ENCODE measurements at places on chromosomes 5 and 9.

DNA sequence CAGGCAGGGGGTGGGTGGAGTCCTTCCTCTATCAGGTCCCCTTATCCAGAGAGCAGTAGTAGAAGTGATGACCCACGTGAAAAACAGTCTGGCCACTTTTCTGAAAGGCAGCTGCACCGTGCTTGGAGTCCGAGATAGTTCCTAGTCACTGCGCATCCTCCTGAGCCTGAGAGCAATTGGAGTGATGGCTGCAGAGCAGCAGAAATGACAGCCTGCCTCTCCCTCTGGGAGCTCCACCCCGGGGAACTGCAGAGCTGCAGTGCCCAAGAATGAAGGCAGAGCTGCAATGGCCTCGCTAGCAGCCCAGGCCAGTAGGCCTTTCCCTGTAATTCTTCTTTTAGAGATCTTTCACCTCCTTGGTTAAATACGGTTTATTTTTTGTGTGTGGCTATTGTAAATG lies 82.6 kb downstream of the CETN3 start:
- DNase-seq = no peak

- no peak for DNase-seq
Observed at GRCh38 chr9:92463984-92464383, 18.3 kb downstream of the ASPN start.

DNA sequence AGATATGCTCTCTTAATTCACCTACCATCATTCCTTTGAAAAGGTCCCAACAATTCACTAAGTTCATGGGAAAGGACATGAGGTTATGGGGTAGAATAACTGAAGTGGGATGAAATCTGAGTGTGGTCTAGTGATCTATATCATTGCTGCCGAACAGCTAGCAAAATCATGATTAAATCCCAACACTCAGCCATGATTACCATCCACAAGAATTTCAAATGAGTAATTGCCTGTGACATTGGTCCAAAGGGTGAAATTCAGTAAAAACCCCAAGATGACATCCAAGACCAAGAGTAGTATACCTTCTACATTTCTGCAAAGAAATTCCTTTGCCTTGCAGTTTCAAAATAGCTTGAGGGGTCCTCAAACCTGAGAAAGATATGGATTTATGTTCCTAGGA lies 225.6 kb downstream of the SPOCK1 start:
- DNase-seq = no peak

DNA sequence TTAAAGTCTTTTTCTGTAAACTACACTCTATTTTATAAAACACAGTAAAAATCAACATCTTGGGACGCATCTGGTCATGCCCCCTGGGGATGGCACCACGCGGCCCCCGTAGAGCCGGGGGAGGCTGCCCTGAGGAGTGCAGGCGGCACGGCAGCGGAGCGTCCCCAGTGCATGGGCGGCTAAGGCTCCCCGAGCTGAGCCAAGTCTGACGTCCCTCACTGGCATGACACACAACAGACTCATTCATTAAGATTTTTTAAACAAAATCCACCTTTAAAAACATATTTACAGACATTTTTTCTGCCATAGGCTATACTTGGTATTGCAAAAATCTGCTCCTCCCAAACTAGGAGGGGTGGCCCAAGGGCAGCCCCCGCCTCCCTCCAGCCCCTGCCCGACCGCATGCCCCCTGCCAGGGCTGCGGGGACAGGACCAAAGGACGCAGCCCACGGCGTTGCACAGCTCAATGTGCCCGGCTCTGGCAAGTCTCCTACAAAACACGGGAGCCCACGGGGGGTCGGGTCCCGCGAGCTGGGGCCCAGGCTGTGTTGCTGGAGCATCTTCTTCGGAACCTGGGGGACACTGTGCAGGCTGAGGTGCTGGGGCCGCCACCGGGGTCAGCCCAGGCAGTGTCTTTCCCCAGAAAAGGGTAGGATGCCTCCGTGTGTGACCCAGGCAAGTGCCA lies 11.8 kb upstream of the SEC16A start:
- no peak for DNase-seq

- DNase-seq = no peak
Observed at GRCh38 chr9:32969270-32969669, 32.2 kb downstream of the APTX start.

GRCh38 chr5:135632798-135633197 lies 54.0 kb upstream of the CXCL14 start:
- no peak for DNase-seq

- no peak for DNase-seq
Observed at GRCh38 chr9:128168731-128169308, 8.8 kb downstream of the BBLN start.

DNA sequence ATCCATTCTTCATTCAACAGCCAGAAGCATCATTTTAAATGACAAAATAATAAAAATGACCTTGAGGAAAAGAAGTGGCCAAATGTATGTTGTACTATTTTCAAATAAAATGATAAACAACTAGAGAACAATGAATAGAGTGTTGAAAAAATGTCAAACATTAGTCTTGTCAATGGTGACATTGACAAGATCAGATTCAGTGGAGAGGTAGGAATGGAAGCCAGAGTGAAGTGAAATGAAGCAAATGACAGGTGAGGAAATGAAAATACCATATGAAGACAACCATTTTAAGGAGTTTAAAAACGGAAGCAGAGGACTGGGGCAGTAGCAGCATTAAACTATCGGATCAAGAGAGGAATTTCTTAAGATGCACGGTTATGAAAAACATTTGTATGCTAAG lies 38.2 kb upstream of the COX7C start:
- DNase-seq = no peak

DNA sequence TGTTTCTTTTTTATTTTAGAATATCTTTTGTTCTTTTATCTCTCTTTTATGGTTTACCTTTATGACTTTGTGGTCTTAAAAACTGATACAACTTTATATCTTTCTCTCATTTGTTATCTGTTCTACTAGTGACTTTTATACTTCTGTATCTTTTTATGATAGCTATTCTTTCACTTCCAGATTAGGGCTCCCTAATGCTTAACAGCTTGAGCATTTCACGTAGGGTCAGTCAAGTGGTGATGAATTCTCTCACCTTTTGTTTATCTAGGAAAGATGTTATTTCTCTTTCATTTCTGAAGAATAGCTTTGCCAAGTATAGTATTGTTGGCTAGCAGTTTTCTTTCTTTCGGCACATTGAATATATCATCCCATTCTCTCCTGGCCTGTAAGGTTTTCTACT lies 123.6 kb downstream of the NUDT12 start:
- no peak for DNase-seq

GRCh38 chr5:105903069-105903468 lies 1767.7 kb downstream of the EFNA5 start:
- DNase-seq = no peak

DNA sequence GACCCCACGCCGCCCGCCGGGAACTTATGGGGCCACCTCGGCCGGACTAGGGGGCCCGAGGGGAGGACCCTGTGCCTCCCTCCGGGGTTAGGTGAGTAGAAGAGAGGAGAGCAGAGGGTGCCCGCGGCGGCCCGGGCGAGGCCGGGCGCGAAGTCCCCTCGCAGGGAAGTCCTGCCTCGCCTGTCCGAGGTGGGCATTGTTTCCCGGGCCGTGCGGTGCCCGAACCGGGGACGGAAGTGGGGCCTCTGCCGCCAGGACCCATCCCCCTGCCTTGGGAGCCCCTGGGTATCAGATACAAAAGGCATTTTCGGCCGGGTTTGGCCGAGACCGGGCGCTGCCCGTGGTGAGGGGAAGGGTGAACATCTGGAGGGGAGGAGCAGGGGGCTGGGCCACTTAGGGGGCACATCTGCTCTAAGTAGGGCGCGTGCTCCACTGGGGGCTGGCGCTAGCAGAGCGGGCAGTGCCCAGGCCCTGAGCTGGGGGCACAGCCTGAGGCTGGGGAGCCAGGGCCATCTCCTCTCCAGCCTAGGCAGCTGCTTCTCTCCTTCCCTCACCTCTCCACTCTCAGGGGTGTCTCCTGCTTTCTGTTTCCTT lies 48.2 kb downstream of the DAB2IP start:
- DNase-seq = no peak

GRCh38 chr9:19934301-19934871 lies 145.5 kb upstream of the SLC24A2 start:
- no peak for DNase-seq

DNA sequence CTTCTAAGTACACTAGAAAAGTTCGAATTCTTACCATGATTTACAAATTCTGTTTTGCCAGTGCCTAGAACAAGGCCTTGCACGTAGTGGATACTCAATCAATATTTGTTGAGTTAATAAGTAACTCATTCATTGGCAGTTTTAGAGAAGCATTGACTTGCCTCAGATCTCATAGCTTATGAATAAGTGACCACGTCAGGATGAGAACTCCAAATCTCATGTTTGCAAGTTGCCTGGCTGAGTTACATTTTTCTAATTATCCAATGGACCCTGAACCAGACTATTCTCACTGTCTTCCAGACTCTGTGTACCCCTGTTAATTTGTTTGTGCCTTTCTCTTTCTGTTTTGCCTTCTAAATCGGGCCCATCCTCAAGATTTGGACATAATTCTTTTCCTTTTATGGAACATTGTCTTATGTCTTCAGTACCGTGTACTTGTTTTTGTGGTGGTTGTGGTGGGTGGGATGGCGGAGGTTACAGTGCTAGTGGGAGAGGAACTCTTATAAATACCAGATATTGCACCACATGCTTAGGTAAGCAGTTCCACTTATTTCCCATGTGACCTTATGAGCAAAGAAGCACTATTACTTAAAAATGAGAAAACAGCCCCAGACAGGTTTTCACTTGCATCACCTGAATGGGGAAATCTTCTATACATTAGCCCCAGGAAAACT lies 96.3 kb downstream of the UNC13B start:
- DNase-seq = no peak

DNA sequence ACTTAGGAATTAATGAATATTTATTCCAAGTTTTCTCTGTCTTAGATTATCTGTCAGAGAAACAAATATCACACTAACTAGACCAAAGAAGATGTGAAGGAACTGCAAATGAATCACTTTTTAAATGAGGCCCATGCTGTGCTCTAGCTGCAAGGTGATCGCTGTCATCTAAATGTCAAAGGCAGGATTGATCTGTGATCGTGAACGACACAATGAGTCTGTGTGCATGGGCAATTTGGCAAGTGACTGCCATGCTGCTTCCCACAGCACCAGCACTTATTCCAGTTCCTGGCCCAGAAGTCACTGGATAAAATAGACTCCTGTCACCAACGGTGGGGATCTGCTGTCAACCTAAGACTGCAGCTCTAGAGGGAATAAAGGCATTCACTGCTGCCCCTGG lies 141.2 kb downstream of the TRIM36 start:
- no peak for DNase-seq

DNA sequence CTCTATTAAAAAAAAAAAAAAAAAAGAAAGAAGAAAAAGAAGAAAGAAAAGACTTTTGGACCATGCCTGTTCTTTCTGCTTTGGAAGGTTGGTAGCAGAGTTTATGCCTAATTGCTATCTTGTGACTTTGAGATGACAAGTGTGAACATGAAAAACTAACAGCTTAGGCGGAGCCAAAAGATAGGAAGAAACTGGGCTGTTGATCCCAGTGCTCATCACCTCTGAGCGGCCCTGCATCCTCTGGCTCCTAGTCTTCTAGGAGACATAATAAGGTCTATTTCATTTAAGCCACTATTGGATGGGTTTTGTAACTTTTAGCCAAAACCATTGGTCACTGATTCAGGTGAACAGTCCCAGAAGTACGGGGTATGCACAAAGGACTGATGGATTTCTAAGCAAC lies 34.4 kb upstream of the ATP6V1G1 start:
- DNase-seq = no peak

- DNase-seq = no peak
Observed at GRCh38 chr5:178378527-178379484, 146.2 kb upstream of the PHYKPL start.

GRCh38 chr9:123208626-123209174 lies 59.7 kb downstream of the STRBP start:
- DNase-seq = no peak

DNA sequence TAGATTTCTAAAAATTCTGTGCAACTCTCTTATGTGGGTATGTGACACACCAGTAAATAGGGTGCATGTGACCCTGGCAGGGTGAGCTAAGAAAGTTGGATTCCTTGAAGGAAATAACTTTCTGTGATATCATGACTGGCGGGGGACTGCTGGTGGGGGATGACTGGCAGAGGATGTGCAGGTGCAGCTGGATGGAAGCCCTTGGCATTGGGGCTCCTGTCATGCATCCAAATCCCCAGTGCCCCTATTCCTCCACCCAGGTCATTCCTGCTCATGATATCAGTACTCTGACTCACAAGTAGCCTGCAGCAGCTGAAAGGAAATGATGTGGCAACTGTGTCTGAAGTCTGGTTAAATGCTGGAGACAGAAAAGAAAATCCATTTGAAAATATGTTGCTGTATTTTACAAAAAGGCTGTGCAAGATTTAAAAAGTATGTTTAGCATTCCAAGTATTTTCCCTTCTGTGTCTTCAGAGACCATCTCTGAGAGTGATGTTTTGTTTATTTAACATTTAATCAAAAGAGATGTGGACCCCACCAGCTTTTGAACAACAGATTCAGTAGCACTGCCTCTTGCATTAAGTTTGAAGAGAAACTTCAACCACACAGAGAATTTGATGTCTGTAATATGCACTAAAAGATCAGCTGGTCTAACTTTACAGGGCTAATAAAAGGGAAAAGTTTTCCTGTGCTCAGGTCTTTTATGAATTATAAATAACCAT lies 17.9 kb upstream of the ZSWIM6 start:
- no peak for DNase-seq

- DNase-seq = no peak
Observed at GRCh38 chr9:96085491-96086143, 210.1 kb downstream of the ERCC6L2 start.

DNA sequence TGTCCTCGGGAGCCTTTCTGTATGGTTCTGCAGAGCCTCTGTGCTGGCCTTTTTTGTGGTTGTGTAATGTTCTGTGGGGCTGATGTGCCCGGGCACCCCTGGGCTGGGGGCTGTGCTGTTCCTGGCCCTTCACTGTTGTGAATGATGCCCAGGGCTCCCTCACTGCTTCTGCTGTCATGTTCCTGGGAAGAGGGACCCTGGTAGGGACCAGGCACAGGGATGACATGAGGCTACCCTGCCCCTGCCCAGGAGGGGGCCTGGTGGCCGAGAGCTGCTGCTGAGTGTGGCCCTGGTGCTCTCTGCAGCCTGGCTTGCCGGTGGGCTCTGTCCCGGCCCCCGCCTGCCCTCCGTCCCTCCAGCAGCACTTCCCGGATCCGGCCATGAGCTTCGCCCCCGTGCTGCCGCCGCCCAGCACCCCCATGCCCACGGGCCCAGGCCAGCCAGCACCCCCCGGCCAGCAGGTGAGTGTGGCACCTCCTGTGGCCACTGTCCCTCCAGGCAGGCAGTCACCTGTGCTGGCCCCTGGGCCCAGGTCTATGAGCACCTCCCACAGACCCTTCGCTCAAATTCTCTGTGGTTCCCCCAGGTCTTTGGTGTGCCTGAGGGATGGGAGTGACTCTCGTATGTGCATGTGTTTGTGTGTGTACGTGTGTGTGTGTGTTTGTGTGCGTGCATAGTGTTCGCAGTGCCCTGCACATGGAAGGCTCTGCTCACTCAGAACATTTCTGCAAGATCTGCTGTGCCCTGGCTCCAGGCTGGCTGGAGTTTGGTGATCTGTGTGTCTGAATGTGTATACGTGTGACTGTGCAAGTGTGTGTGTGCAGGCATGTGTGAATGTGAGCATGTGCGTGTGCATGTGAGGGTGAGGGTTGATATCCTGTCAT lies 72.3 kb downstream of the WNK2 start:
- no peak for DNase-seq

- DNase-seq = no peak
Observed at GRCh38 chr5:137218896-137219295, 280.2 kb downstream of the SPOCK1 start.

- DNase-seq = no peak
Observed at GRCh38 chr9:18404434-18405029, 69.4 kb upstream of the ADAMTSL1 start.

- no peak for DNase-seq
Observed at GRCh38 chr5:41270423-41271251, 57.3 kb upstream of the C6 start.

- DNase-seq = no peak
Observed at GRCh38 chr9:116275418-116276195, 122.0 kb downstream of the PAPPA start.
